Stimulated activated naive CD8-positive, alpha-beta T cell treated with anti-CD3 and anti-CD28 coated beads, Interleukin-15, amount 100 ng/mL, for 72 hours (primary cell): ENCODE measurements at places on chromosomes 12 and 14.

GRCh38 chr14:85934886-85935254, 404.9 kb downstream of the FLRT2 start:
- no peak for DNase-seq

GRCh38 chr12:72277415-72277814, 5.2 kb downstream of the TRHDE start:
- DNase-seq, result no peak

DNA sequence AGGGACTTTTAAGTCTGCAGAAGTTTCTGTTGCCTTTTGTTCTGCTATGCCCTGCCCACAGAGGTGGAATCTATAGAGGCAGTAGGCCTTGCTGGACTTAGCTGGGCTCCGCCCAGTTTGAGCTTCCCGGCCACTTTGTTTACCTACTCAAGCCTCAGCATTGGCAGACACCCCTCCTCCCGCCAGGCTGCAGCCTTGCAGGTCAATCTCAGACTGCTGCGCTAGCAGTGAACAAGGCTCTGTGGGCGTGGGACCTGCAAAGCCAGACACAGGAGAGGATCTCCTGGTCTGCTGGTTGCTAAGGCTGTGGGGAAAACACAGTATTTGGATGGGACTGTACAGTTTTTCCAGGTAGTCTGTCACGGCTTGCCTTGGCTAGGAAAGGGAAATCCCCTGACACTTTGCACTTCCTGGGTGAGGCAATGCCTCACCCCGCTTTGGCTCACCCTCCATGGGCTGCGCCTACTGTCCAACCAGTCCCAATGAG, 43.7 kb downstream of the CCDC59 start:
- no peak for DNase-seq

DNA sequence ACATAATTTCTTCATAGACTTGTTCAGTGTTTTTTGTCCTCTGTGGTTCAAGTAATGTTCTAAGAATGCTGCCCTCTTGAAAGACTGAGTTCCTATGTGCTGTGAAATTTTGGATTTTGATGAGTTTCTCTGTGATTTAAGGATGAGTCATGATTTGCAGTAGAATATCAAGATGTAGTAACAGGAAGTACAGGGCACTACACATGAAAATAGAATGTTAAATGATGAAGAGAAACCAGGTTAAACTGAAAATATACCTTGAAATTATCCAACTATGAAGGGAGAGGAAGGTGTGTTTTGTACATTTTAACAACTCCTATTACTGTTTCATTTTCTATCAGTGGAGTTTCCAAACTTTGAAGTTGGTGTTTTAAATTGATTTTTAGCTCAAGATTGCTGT, 4.8 kb downstream of the ELK3 start:
- no peak for DNase-seq

GRCh38 chr12:40314927-40315326, 90.1 kb downstream of the LRRK2 start:
- DNase-seq, result no peak

- DNase-seq, result no peak
These were observed 142.4 kb downstream of the DACT1 start for GRCh38 chr14:58780185-58780584.

DNA sequence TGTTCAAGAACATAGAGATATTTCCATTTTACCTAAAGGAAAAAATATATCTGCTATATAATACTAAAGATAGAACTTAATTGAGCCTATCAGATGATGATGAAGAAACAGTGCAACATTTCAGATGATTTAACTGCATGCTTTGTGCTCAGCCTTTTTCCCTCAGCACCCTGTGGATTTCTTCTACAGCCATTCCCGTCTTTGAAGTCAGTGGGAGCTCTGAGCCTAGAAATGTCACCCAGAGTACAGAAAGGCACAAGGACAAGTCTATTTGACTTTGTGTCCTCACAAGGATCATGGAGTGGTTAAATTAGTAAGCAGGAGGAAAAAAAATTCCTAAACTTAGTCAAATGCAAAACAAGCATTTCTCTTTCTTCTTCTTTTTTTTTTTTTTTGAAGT, 994.0 kb upstream of the FLRT2 start:
- no peak for DNase-seq

- no peak for DNase-seq
These were observed 15.7 kb upstream of the ANO2 start for GRCh38 chr12:5960783-5961182.

DNA sequence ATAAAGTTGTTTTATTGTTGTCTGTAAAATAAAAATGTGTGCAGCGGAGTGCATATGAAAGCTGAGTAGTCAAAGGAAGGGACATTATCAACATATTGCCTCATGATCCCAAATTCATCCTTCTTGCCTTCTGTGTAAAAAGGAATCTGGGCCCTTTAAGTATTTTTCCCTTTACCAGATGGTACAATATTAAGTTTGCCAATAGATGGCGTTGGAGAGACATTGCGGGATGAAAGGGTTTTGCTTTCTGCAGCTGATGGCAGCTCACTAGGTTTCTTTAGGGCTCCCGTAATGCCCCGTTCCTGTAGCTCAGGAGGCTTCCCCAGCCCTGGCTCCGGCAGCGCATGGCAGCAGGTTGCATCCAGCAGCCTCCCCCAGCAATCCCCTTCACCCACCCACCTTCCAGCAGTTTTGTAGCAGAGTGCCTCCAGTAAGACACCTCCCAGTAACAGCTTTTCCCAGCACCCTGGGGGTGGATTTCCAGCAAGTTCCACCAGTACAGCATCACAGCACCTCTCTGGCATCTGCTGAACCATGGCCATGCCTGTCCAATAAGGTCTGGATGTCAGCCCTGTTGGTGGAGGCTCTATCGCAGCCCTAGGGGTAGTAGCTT, 354.4 kb downstream of the MED13L start:
- DNase-seq, result no peak

DNA sequence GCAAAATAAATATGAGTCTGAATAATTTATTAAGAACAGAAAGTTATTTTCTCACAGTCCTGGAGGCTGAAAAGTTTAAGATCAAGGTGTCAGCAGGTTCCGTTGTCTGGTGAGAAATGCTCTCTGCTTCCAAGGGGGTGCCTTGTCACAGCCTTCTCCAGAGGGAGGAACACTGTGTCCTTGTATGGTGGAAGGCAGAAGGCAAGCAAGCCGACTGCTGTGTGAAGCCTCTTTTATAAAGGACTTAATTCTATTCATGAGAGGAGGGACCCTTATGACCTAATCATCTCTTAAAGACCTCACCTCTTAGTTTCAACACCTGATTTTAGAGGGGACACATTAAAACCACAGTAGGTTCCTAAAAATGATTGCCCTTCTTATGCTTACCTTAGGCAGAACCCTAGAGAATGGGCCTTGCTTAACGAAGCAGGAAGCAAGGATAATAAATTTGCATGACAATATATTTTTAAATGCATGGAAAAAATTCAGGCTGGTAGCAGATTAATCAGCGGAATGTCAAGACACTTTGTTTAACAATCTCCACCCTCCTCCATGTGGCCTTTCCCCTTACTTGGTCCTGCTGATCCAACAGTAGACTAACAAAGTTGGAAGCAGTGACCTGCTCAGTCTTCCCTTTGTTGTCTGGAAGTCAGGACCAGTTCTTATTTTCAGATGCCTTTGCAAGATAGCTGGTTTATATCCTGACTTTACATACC, 154.9 kb downstream of the DYRK2 start:
- no peak for DNase-seq

- DNase-seq, result no peak
These were observed 23.8 kb downstream of the PITPNM2 start for GRCh38 chr12:123127182-123127495.

DNA sequence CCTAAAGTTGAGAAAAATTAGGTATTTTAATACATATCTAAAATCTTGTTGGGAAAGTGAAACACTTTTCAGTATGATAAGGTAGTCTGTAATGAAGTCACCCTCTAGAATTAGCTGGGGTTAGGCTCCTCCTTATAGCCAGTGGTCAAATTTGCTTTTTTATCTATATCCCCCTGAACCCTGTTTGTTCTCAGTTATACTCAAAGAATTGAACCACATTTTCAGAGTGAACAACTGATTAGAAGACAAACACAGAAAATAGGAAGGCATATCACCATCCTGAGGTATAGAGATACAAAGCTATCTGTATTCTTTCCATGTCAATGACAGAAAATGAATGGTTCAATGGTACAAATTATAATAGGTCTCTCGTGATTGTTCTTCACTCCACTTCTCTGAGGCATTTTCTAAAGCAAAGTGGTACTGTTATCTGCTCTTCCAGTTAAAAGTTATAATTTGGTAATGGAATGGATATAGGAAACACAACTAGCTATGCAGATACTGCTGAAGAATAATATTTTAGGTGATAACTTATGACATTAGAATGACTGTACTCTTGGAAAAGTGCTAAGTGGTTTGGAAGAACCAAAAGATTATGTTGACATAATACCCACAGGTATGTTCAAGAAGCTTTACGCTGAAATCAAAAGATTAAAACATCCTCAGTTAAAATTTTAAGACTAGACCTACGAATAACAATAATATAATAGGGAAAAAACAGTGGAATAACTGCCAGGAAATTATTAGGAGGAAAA, 27.6 kb downstream of the WASHC3 start:
- no peak for DNase-seq

GRCh38 chr12:9404469-9405260, 196.5 kb upstream of the PZP start:
- DNase-seq, result no peak

DNA sequence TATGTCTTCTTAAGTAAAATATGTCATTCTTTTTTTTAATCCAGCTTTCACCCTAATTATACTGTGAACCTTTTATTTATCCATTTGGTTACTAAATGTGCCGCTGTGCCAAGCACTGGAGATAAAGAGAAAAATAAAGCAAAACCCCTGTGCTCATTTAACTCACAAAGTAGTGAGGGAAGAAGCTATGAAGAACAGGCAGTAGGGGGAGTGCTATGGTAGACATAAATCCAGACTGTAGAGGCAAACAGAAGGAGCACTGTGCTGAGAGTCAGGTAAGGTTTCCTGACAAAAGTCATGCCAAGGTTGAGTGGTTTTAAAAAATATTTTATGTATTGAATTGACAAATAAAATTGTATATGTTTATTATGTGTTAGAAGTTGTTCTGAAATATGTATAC, 188.5 kb upstream of the SYT10 start:
- DNase-seq, result no peak

GRCh38 chr14:37707716-37708115, 112.3 kb downstream of the TTC6 start:
- no peak for DNase-seq

- DNase-seq, result no peak
These were observed 65.6 kb upstream of the DLK1 start for GRCh38 chr14:100660882-100661635.

DNA sequence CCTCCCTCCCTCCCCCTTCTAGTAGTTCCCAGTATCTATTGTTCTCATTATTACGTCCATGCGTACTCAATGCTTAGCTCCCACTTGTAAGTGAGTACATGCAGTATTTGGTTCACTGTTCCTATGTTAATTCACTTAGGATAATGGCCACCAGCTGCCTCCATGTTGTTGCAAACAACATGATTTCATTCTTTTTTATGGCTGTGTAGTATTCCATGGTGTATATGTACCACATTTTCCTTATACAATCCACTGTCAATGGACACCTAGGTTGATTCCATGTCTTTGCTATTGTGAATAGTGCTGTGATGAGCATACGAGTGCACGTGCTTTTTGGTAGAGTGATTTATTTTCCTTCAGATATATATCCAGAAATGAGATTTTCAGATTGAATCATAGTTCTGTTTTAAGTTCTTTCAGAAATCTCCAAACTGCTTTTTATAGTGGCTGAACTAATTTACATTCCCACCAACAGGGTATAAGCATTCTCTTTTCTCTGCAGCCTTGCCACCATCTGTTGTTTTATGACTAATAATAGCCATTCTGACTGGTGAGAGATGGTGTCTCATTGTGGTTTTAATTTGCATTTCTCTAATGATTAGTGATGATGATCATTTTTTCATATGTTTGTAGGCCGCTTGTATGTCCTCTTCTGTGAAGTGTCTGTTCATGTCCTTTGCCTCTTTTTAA, 17.9 kb upstream of the CLEC7A start:
- no peak for DNase-seq

- peak; percentile 69 for DNase-seq
These were observed 5.0 kb upstream of the DDX47 start for GRCh38 chr12:12807970-12808702.
